Karpas-422 (cell line): ENCODE measurements at places on chromosomes 5 and 9. TPM values are rescaled to one million over a fixed set of nuclear protein-coding genes. Genes with fewer than 3 reads are reported as not detected.

PLCXD3 gene
- total RNA-seq = not detected in 2 replicates

DNA sequence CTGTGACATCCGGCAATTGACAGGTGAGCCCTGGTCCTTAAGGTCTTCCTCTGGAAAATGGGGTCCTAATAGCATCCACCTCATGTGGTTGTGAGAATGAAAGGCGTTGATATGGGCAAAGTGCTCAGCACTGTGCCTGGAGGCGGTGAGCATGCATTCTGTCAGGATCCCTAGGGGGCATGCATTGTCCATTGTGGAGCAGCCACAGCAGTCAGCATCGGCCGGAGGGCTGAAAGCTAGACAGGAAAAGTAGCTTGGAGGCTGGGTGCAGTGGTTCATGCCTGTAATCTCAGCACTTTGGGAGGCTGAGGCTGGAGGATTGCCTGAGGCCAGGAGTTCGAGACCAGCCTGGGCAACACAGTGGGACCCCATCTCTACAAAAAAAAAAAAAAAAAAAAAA, 122.2 kb downstream of the LHX2 start:
- H3K27ac ChIP-seq = no peak overlapping the region
- H3K4me1 ChIP-seq = peaks cover 21% of the 10 kb centered on the region

- no peak overlapping the region for H3K27ac ChIP-seq
- H3K4me1 ChIP-seq = no peaks in the 10 kb centered on the region
- no peak overlapping the region for H3K4me3 ChIP-seq
- peaks cover 9% of the 10 kb centered on the region; the same call in 1 of the 2 replicates for H3K36me3 ChIP-seq
- no peaks in the 10 kb centered on the region for H3K27me3 ChIP-seq
These were observed 26.2 kb upstream of the ACOT12 start for GRCh38 chr5:81420039-81420667.

DNA sequence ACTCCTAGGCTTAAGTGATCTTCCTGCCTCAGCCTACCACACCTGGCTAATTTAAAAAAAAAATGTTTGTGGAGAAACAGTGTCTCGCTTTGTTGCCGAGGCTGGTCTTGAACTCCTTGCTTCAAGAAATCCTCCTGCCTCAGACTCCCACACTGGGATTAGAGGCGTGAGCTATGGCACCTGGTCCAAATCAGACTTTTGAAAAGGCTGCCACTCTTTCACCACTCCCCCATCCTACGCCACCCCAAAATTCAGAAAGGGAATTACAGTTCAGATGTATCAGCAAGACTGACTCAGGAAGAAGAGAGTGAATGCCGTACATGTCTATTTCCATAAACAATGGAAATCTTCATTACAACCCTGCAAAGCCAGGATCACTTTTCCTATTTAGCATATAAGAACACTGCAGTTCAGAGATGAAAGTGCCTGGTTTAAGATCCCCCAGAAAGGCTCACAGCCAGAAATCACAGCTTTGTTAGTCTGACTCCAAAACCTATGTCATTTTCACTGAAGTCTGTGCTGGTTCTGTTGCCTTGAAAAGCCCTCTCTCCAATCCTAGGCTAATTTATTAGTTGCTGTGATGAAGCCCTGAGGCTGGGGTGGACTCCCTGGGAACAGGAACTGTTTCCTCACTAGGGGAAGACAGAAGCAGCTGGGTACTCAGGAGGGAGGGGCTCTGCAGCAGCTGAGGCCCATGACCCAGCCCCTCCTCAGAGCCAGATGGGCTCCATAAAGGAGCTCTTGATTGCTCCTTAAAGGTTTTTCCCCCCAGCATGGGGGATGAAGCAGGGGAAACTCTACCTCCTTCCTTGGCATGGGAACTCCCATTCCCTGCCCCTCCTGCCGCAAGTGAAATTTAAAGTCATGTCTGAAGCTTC, 3.1 kb downstream of the FBLL1 start:
- DNase-seq = no peak
- no peaks in the 10 kb centered on the region for H3K27me3 ChIP-seq
- no peaks in the 10 kb centered on the region for H3K4me1 ChIP-seq
- H3K27ac ChIP-seq = no peak overlapping the region
- H3K4me3 ChIP-seq = no peak overlapping the region
- H3K36me3 ChIP-seq = no peaks in the 10 kb centered on the region

DNA sequence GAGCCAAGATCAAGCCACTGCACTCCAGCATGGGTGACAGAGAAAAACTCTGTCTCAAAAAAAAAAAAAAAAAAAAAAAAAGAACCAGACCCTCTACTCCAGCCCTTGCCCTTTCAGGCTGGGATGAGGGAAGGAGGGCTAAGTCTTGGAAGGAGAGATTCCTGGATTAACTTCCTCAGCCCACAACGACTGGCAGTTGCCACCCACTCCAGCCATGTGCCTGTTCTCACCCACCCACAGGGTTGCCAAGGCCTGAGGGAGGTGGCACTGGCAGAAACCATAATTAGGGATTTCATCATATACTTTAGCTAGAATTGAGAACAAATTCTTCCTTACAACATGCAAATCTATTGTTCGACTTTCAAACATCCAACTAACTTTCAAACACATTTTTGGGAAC, 87.8 kb upstream of the SLC30A5 start:
- H3K4me1 ChIP-seq = no peaks in the 10 kb centered on the region
- no peak overlapping the region for H3K27ac ChIP-seq
- no peak overlapping the region for H3K4me3 ChIP-seq
- H3K36me3 ChIP-seq = no peaks in the 10 kb centered on the region
- no peak for DNase-seq
- H3K27me3 ChIP-seq = no peaks in the 10 kb centered on the region

- peaks cover 6% of the 10 kb centered on the region for H3K4me1 ChIP-seq
- no peak overlapping the region for H3K27ac ChIP-seq
- peaks cover 4% of the 10 kb centered on the region; the same call in 1 of the 2 replicates for H3K27me3 ChIP-seq
- H3K4me3 ChIP-seq = no peak overlapping the region
- DNase-seq = no peak
These were observed 60.8 kb downstream of the SH3TC2 start for GRCh38 chr5:149002053-149002452.
